ENCODE measurements at places on chromosomes 2 and 18.
A peak's percentile ranks its signal among the peaks of the same experiment; 100 is the strongest.

- peak; percentile 24 for DNase-seq
These were observed 158.1 kb downstream of the DOCK10 start for GRCh38 chr2:224884188-224884587.

- no peak for DNase-seq
These were observed 11.8 kb upstream of the NEDD4L start for GRCh38 chr18:58032233-58032632.

GRCh38 chr2:149038442-149039212 is at the start of gene LYPD6B:
TSS of gene LYPD6B (plus strand) at chr2:149038699. CDS start at chr2:149130949, 92,250 bp downstream.
- DNase-seq = peak; percentile 26

DNA sequence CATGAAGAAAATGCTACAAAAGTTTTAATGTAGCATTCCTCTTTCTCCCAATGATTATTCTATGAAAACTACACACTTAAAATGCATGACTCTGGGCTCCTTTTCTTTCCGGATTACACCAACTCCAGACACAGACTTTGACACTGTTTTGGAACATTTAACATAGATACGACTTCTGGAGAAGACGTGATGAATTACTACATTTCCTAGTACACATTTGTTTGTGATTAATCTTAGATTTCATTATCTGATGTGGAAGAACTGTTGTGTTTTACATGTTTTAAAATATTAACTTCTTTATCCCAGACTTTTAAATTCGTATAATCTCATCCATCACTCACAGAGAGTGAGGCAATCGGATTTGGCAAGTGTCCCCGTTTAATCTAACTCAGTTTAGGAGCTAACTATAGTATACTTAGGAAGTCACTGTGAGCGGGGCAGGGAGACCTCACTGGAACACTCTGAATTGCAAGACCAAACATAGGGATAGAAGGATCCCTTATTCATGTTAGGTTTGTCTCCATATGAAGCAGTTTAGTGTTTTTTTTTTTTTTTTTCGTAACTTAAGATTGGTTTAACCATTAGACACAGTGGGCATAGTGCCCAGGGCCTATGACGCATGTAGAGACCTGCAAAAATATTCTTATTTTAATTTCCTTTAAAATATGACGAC is 66.7 kb downstream of the PDE1A start:
- DNase-seq = peak; percentile 2

GRCh38 chr2:37105150-37105549 is 20.8 kb downstream of the GPATCH11 start:
- DNase-seq = no peak

DNA sequence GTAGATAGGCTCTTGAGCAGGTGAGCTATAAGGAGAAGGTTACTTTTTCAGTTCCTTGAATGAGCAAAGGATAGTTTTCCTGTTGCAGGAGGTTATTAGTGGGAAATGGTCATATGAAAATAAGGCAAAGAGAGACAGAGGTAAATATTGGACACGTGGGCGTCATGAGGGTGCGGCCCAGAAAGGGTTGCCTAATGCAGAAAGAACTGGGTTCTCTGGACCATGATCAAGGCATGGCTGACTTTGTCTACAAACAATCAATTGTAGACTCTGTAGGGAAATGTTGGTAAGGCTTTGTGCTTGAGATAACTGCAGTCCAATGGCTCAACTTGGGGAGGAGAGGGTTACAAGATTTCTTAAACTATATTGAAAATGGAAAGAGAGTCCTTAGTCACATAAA is 585.8 kb downstream of the BCL11A start:
- DNase-seq = no peak

GRCh38 chr2:195001924-195002323 is 655.1 kb upstream of the SLC39A10 start:
- DNase-seq = no peak

GRCh38 chr2:168892327-168892726 is 2.1 kb upstream of the SPC25 start:
- DNase-seq = no peak

GRCh38 chr18:9048808-9049494 is 53.5 kb upstream of the NDUFV2 start:
- peak; percentile 35 for DNase-seq

Data from EL (cell line).